HS-27A (cell line): ENCODE measurements at places on chromosomes 11 and 22.
A peak's percentile ranks its signal among the peaks of the same experiment; 100 is the strongest.

- DNase-seq: peak; percentile 99
These were observed 6.7 kb upstream of the AHNAK start for GRCh38 chr11:62553080-62553838.

GRCh38 chr11:34341096-34341495 lies 16.7 kb downstream of the ABTB2 start:
- no peak for DNase-seq

DNA sequence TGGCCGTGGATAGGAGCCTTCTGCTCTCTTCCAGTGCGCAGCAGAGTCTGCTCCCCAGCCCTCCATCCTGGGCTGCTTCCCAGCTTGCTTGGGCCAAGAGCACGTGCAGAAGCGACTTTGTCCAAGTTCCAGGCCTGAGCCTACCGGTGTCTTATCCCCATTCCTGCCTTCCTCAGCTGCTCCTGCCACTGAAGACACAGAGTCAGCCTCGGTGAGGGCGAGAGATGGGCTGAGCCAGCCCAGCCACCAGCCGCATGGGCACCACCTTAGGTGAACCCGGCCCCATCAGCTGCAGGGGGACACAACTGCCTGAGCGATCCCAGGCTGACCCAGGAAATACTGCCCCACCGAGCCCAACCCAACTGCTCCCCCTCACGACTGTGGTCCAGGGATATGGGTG lies 847.8 kb downstream of the TBC1D22A start:
- DNase-seq: no peak

DNA sequence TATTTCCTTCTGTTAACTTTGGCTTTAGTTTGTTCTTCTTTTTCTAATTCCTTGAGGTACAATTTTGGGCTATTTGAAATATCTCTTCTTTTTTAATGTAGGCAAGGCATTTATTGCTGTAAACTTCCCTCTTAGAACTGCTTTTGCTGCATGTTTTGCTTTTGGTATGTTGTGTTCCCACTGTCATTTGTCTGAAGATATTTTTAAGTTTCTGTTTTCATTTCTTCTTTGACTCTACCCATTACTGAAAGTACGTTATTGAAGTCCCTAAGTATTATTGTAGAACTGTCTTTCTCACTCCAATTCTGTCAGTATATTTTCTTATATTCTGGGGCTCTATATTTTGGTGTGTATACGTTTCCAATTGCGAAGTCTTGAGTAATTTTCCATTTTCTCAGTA lies 77.9 kb downstream of the KCNQ1OT1 start:
- no peak for DNase-seq

- no peak for DNase-seq
These were observed 56.0 kb downstream of the USP35 start for GRCh38 chr11:78244546-78245255.

DNA sequence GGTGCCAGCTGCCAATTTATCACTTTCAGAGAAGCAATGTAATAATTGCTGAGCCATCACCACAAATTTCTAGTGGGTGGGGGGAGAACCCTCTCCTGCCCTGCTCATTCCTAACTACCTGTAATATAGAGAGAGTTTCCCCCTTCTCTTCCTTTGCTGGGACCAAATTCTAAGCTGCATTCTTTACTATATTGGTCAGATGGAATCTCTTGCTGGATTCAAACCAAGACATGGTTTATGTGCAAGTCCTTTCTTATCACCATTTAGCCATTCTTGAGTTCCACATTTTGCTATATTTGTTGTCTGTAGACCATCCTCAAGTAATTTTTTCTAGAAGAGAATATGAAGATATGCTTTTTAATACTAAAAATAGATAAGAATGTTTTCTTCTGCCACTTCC lies 452.1 kb downstream of the MN1 start:
- DNase-seq: peak; percentile 24

DNA sequence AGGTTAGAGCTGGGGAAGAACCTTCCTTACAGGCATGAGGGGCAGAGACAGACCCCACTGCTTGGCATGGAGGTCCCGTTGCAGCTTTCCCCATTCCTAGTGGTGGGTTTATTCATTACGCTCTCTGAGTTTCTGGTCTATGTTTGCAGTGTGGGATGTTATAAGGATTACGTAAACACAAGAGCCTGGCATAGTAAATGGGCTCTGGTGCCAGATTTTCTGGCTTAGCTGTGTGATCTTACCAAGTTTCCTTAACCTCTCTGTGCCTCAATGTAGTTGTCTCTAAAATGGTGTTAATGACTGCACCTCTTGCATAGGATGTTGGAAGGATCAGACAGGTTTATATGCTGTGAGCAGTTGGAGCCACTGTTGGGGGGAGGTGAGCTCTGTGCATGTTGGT lies 15.1 kb downstream of the DTX4 start:
- DNase-seq: no peak

GRCh38 chr11:130313383-130314183 lies 1.1 kb downstream of the ZBTB44 start:
- DNase-seq: no peak

GRCh38 chr22:41517172-41518047 lies 26.9 kb downstream of the POLR3H start:
- DNase-seq: no peak

GRCh38 chr22:19353363-19354131 lies 62.0 kb upstream of the CLTCL1 start:
- no peak for DNase-seq

DNA sequence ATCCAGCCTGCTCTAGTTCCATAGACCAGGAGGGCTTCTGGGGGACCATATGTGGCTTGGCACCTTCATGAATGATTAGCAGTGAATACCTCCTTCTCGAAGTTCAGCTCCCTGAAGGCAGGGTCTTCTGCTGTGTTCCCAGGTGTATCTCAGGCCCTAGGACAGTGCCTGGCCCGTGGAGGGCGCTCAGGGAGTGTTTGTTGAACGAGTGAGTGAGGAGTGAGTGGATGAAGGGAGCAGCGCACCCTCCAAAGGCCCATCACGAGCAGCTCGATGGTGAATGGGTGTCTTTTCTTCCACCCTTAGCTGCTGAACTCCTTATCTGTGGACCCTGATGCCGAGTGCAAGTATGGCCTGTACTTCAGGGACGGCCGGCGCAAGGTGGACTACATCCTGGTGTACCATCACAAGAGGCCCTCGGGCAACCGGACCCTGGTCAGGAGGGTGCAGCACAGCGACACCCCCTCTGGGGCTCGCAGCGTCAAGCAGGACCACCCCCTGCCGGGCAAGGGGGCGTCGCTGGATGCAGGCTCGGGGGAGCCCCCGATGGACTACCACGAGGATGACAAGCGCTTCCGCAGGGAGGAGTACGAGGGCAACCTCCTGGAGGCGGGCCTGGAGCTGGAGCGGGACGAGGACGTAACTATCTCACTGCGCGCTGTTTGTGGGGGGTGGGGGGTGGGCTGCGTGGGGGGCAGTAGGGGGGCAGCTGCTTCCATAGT lies 9.5 kb downstream of the ANO1 start:
- DNase-seq: no peak

DNA sequence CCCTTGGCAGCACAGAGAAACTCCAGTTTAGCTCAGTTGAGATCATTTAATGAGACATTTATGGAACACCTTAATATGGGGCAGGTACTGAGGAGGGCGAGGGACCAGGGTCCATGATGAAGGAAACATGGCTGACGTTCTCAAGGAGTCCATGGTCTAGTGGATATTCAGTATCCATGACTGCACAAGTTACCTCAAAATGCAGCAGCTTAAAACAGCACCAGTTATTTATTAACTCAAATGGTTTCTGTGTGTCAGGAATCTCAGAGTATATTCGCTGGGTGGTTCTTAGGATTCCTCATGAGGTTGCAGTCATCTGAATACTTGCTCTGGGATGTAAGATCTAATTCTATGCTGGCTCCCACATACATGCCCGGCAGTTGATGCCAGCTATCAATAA lies 346.8 kb downstream of the LARGE1 start:
- DNase-seq: no peak

- no peak for DNase-seq
These were observed 4.1 kb downstream of the ROBO3 start for GRCh38 chr11:124869331-124869730.
